ENCODE measurements at places on chromosomes 16 and 17.

GRCh38 chr16:87976665-87977064 is 25.4 kb downstream of the BANP start:
- DNase-seq = no peak

- DNase-seq = no peak
Measured at GRCh38 chr17:28385037-28385400, 13.5 kb downstream of the SARM1 start.

DNA sequence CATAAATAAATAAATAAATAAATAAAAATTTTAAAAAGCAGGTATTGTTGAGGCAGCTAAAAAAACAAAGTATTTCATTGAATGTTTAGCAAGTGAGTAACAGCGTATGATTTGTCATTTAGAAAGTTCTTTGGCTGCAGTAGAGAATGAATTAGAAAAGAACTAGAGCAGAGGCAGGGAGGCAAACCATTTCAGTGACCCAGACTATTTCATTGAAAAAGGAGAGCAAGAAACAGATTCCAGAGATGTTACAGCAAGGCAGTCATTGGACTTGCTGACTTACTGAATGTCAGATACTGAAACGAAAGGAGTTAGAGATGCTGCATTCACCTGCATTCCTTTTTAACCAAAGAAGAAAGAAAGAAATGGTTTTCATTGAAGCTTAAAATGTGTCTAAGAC is 105.5 kb upstream of the HLF start:
- no peak for DNase-seq

GRCh38 chr17:47204722-47205418 is 4.3 kb upstream of the MYL4 start:
- no peak for DNase-seq

- DNase-seq = no peak
Measured at GRCh38 chr17:76894842-76895241, 26.6 kb downstream of the MGAT5B start.

- DNase-seq = no peak
Measured at GRCh38 chr16:2691491-2692248, 9.3 kb downstream of the KCTD5 start.

GRCh38 chr17:82175201-82175600 is 37.4 kb downstream of the CCDC57 start:
- DNase-seq = no peak

DNA sequence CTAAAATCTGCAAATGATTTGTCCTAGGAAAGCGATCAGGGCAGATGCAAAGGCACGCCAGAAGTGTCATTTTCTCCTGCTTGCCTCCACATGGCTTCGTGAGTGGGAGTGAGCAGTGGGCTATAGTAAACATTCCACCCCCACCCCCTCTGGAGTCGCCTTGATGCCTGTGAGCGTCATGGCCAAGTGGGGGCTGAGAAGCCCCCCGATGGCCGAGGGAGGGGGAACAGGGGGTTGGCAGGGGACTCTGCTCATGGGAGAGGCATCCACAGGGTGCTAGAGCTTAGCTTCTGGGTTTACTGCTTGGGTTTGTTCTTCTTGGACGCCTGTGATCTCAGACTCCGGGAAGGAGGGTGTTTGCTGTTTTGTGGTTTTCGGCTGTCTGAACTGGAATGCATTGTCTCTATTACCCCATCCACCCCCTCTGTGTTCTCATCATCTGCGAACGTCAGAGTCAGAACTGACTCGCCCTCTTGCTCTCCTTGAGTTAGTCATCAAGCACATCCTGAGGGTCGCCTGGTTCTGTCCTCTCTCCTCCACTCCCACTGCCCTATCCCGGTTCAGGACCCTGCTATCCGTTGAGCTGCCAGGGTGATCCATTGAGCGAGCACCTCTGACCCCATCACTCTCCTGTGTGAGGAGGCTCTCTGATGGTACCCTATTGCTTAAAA is 15.4 kb downstream of the TNS4 start:
- DNase-seq = no peak

DNA sequence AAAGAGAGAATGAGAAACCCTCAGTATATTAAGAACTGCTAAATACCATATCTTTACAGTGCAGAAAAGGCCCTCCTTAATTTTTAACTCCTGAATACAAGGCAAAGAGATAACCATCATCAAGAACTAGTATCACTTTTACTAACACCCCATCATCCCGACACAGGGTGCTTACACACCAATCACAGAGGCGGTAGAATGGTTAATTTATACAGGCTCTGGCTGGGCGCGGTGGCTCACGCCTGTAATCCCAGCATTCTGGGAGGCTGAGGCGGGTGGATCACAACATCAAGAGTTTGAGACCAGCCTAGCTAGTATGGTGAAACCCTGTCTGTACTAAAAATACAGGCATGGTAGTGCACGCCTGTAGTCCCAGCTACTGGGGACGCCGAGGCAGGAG is 4.2 kb downstream of the PSMD12 start:
- no peak for DNase-seq

DNA sequence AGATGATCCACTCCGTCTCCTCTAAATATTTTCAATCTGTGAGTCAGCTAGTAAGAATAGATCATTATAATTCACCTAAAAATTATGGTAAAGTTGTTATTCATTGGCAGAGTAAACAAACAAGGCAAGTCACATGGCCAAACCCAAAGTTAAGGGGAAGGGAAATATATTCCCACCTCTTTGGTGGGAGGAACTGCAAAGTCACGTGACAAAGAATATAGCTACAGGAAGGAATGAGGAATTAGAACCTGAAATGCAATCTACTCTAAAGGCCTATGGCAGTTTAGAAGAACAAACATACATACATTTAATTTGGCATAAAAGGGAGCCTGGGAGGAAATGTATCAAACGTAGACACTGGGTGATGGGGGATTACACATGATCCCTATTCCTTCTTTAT is 48.9 kb downstream of the NOG start:
- no peak for DNase-seq

DNA sequence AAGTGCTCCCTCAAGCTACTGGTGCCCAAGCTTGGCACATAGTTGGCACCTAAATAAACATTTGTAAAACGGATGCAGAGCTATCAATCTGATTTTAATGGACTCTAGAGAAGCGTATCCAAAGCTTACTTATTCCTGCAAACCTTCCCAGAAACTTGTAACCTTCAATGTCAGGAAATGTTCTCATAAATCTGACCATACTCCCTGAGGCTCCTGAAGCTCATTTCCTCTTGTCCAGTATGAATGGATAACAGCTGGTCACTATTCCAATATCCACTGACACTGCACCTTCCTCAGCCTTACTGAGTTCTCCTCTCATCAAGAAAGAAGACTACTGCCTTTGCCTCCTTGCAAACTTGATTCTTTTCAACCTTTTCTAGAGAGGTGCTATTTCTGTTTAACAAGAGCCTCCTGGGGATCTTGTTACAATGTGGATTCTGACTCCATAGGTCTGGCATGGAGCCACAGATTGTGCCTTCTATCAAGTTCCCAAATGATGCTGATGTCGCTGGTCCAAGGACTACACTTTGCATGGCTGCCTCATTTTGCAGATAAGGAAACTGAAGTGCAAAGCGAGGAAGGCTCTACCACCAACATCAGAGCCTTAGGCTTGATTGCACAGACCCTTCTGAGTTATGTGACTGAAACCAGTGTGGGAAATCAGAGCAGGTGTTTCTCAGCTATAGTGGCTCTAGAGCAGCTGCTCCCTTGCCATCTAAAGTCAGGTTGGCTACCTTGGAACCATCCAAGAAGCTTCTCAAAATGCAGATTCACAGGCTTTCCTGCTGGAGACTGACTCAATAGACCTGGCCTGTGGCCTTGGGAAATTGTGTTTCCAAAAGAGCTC is 377.8 kb downstream of the SOX9 start:
- DNase-seq = no peak

DNA sequence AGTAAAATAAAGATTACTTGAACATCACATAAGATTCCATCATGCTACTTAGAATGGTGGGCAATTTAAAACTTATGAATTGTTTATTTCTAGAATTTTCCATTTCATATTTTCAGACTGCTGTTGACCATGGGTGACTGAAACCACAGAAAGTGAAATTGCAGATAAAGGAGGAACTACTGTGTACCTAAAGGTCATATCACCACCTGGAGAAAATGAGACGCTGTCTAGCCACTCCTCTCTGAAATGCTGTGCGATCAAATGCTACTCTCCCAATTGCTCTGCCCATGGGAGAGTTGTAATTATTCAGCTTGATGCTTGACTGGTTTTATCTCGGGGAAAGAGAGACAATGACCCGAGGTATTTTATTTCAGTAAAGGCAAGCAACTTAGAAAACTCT is 128.9 kb upstream of the ERCC4 start:
- DNase-seq = no peak

DNA sequence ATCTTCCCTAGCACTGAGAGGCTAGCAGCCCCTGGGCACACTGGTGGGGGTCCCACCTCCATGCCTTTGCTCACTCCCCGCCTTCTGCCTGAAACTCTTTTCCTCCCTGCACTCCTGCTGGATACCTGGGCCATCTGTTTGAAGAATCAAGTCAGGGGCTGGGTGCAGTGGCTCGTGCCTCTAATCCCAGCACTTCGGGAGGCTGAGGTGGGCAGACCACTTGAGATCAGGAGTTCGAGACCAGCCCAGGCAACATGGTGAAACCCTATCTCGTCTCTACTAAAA is 15.7 kb downstream of the FOXJ1 start:
- no peak for DNase-seq

DNA sequence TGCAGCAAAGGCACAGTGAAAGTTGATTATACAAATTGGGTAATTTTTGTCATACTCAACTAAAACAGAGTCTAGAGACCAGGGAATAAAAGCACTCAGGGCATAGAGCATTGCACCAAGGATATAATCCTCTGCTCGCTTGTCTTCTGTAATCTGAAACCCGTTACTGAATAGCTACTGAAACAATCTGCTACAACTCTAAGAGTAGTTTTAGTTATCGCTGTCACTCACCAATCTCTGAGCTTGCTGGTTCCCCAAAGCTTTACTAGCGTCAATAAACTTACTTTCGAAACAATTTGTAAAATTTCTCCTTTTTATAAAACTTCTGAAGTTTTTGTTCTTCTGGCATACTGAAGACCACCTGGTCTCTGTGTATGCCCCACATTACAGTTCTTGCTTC is 22.9 kb upstream of the SLC35G3 start:
- no peak for DNase-seq

DNA sequence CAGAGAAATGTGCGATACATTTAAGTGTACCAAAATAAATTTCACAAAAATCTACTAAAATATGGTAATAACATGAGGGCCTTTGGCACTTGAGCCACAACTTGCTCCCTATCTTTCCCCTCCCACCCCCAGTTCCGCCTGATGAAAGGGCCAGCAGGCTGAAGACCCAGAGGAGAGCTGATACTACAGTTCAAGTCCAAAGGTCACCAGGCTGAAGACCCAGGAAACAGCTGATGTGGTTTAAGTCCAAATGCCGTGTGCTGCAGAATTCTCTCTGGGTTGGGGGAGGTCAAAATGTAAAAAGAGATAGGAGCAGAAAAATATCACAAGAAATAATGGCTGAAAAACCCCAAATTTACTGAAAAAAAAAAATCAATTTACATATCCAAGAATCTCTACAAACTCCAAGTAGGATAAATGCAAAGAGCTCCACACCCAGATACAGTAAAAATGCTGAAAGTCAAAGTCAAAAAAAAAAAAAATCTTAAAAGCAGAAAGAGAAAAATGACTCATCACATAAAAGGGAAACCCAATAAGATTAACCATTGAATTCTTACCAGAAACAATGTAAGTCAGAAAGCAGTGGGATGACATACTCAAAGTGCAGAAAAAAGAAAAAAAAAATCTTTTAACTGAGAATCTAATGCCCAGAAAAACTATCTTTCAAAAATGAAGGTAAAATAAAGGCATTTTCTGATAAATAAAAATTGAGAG is 452.1 kb upstream of the ASIC2 start:
- DNase-seq = no peak

Measured in NCI-H774 (cell line).